ENCODE measurements at places on chromosomes 5 and 9. TPM values are rescaled to one million over a fixed set of nuclear protein-coding genes. Genes with fewer than 3 reads are reported as not detected.
A peak's percentile ranks its signal among the peaks of the same experiment; 100 is the strongest.

DNA sequence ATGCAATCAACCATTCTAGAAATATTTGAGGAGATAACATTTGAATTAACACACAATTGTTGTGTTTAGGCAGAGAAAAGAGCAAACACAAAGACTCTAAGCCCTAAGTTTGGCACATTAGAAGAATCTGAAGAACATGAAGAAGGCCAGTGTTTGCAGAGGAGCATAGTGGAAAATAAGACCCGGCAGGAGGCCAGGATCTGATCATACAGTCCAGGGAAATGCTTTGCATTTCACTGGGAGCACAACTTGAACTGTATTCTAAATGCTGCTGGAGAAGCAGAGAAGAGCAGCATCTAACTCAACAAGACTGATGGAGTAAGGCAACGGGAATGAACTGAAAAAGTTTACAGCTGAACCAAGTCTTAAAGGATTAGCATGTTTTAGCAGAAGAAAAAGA lies 463.4 kb downstream of the ZNF608 start:
- peaks cover 11% of the 10 kb centered on the region for H3K4me1 ChIP-seq
- no peaks in the 10 kb centered on the region for H3K27me3 ChIP-seq
- no peak for DNase-seq
- no peaks in the 10 kb centered on the region for H3K36me3 ChIP-seq

DNA sequence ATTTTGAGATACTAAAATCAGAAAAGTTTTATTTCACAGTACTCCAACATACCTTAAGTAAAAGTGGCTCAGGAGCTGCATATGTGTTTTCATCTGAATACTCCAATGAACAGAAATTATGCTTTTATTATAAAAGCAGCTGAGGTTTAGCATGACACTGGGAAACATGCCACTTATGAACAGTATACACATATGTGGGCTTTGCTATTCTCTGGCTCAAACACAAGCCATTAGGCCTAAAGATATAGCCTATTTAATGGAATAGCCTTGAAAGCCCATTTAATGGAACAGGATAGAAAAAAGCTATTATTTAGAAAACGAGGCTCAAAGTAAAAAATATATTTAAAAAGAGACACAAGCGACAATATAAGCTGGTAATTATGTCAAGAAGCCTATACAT lies 74.1 kb downstream of the SLC38A9 start:
- DNase-seq, result no peak
- H3K4me1 ChIP-seq, result peaks cover 47% of the 10 kb centered on the region
- no peak overlapping the region for H3K27ac ChIP-seq
- no peaks in the 10 kb centered on the region for H3K36me3 ChIP-seq
- H3K27me3 ChIP-seq, result no peaks in the 10 kb centered on the region

The ORM2 gene
- not detected for total RNA-seq

GRCh38 chr9:134702291-134702690 lies 60.7 kb downstream of the COL5A1 start:
- peaks cover 4% of the 10 kb centered on the region for H3K27me3 ChIP-seq
- H3K4me3 ChIP-seq, result no peak overlapping the region
- peak overlapping the region; percentile 16 for H3K27ac ChIP-seq
- H3K36me3 ChIP-seq, result peaks cover 8% of the 10 kb centered on the region
- peaks cover 48% of the 10 kb centered on the region for H3K4me1 ChIP-seq

DNA sequence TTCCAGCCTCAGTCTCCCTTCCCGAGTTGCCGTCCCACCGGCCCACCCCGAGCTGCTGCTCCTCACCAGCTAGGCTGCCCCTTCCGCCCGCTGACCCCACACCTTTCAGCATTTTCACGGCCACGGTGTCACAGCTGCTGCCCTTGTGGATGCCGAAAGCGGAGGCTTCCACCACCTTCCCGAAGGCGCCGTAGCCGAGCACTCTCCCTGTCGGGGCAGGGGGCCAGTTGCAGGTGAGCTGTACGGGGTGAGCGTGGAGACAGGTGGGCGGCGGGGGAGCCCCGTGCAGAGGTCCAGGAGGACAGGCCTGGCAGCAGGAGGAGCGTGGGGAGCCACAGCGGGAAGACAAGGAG lies 28.2 kb upstream of the SCGB3A1 start:
- H3K27me3 ChIP-seq, result peaks cover 42% of the 10 kb centered on the region
- no peak for DNase-seq
- H3K4me3 ChIP-seq, result no peak overlapping the region

The MARCOL gene
- not detected for total RNA-seq

DNA sequence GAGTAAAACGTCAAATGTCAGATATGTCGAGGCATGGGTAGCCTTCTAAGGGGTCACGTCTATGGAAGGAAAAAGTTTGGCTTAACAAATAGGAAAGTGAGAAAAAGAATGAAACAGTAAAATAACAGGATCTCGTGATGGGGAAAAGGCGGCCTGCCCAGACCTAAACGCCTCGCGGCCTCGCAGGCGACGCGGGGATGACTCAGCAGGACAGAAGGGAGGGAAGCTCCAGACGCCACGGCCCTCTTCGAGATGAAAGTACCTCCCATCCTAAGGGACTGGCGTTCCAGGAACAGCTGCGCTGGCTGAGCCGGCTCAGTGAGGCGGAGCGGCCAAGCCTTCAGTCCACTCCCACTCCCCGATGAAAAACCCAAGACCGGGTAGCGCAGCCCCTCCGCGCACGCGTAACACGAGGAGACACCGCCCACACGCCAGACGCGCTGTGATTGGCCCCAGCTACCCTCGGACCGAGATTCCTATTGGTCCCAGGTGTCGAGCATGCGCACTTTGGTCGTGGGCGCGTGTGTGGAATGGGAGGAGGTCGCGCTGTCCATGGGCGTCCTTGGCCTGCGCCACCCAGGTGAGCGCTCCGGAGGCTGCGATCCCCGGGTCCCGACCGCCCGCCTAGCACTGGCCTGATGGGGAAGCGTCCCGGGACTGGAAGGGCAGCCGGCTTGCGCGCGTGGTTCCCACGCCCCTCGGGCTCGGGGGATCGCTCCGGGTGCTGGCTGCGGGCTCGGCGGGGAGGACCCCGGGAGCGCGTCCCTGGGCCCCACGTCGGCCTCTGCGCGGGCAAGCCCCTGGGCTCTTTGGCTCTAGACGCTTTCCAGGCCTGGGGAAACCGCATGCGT lies 588.5 kb downstream of the MTRR start:
- no peaks in the 10 kb centered on the region for H3K27me3 ChIP-seq
- H3K4me1 ChIP-seq, result peaks cover 29% of the 10 kb centered on the region
- H3K36me3 ChIP-seq, result peaks cover 16% of the 10 kb centered on the region

Measured in left ventricle myocardium inferior (tissue), 1 donor.